H1 (cell line): ENCODE measurements at places on chromosomes 3 and 15. TPM values are rescaled to one million over a fixed set of nuclear protein-coding genes. Genes with fewer than 3 reads are reported as not detected.
A peak's percentile ranks its signal among the peaks of the same experiment; 100 is the strongest.

GRCh38 chr3:61582287-61582686 lies 20.9 kb downstream of the PTPRG start:
- no peak for DNase-seq

- peak; percentile 44 for DNase-seq
These were observed 39.1 kb downstream of the KLF13 start for GRCh38 chr15:31365655-31366127.

GRCh38 chr15:57705746-57706404 lies 639 bp upstream of the POLR2M start:
- DNase-seq = no peak

The ERC2 gene
- 20.9 and 22.8 TPM in 2 replicates for total RNA-seq
